WTC11 (cell line): ENCODE measurements at places on chromosomes 6 and 20. TPM values are rescaled to one million over a fixed set of nuclear protein-coding genes. Genes with fewer than 3 reads are reported as not detected.

Gene KCNB1
- 1.1 to 1.5 TPM (median 1.1 TPM) in 3 replicates for total RNA-seq

Gene MUCL3
- 0.15 to 0.21 TPM (median 0.18 TPM) in 3 replicates for total RNA-seq

Gene SLC22A2
- 0.44 to 0.96 TPM (median 0.78 TPM) in 3 replicates for total RNA-seq

DNA sequence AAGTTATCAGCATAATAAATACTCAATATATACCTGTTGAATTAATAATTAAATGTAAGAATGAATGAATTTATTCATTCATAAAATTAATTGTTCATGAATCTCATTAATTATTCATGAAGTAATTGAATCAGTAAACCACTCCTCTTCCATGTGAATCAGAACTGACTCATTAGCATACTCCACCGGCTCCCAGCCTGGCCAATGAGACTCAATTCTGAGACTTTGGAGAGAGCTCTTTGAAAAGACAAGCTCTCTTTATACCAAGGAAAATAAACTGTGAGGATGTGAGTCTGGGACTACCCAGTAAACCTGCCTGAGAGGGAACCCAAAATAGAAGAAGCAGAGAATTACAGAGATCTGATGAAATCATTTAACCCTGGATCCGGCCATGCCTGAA, 8.4 kb upstream of the SLC2A10 start:
- DNase-seq, result no peak

DNA sequence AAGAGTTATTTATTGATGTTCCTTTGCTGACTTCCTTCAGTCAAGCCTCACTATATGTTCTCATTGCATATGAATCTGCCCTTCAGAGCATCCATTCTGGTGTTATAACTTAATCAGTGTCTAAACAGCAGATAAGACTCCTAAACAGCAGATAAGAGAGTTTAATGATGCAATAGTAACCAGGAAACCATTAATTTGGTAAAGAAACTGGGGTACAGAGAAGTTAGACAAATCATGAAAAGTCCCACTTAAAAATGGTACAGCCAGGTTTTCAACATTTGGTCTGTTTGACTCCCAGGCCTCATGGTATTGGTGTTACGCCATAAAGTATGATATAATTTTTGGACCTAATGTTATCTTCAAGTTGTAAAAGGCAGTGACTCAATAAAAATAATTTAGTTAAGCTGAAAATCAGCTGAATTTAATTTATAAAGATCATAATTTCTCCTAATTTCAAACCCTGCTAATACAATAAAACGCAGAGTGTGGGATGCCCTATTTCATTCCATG, 127.4 kb upstream of the DST start:
- DNase-seq, result no peak

DNA sequence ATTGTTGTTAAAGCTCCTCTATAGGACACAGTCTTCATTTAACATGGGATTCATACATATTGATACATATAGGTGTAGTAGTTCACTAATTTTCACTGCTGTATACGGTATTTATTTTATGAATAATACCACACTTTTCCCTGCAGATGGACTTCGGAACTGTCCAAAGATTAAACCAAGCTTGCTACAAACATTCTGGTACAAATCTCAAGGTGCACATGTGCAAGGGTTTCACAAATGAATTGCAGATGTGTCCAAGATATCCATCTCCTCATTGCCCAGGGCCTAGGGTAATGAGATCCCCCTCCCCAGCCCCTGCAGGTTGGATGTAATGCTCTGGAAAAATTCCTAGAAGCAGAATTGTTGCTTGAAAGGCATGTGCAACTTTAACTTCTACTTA, 31.4 kb downstream of the DTNBP1 start:
- DNase-seq, result no peak

- no peak for DNase-seq
These were observed 245.9 kb upstream of the FOXQ1 start for GRCh38 chr6:1065986-1066385.

DNA sequence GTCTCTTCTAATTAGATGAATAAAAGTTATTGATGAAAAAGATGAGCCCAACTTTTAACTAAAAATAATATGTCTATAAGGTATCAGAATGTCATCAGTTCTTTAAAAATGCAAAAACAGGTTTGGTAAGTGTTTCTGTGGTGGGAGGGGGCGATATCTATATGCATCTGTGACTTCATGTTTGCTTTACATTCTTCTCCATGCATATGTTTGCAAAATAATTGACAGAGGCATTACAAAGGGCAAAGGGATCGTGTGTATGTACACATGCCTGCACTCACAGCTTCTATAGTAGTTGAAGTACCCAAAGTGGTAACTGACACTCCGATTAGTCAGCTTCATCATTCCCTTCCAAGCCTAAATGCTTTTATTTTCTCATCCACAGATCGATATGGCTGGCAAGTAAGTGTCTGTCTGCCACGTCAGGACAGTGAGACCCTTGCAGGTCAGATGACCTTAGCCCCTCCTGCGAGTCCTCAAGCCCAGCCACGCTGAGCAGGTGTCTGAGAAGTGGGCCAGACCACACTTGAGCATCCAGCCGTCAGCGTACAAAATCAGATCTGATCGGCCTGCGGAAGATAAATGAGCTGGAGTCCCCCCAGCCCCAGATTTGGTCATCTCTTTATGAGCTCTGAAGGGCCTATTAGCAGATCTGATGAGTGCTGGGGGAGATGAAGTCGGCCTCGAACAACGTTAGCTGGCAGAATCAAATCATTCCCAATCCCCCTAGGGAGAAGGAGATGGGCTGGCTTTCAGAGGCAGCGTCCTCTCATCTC, 369.1 kb downstream of the MAFB start:
- DNase-seq, result no peak

DNA sequence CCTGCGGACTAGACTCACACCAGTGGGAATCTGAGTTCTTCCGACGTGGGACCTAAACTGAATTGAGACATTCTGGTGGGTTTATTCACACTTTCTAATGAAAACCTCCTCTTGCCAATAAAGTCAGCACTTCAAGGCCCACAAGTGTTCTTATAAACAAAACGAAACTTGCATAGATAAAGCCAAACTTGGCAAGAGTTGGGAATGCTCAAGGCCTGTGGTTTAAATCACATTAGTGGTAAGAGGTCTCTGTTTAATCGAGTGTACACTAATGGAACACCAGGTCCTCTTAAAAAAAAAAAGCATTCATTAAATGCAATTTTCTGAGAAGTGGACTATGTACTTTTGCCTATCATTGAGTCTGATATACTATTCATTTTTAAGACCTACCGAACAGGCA, 143.3 kb downstream of the SMOC2 start:
- no peak for DNase-seq

- DNase-seq, result no peak
These were observed 116.0 kb upstream of the JARID2 start for GRCh38 chr6:15129887-15130286.

DNA sequence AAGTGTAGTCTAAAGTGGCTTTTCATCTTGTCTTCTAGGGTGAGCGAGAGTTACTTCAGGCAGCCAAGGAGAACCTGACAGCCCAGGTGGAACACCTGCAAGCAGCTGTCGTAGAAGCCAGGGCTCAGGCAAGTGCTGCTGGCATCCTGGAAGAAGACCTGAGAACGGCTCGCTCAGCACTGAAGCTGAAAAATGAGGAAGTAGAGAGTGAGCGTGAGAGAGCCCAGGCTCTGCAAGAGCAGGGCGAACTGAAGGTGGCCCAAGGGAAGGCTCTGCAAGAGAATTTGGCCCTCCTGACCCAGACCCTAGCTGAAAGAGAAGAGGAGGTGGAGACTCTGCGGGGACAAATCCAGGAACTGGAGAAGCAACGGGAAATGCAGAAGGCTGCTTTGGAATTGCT, 27.1 kb downstream of the C20orf173 start:
- no peak for DNase-seq

DNA sequence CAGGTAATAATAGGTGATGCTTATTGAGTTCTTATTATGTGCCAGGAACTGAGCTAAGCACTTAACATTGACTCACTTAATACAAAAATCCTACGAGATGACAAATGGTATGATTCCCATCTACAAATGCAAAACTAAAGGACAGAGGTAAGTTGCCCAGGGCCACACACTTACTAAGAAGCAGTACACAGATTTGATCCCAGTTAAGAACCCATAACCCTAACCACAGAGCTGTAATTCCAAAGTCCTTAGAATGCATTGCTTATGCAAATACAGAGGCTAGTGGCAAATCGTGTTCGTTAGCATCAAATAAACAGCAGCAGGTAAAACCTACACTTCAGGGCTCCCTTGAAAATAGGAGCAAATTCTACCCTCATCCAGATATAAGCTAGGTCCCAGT, 104.0 kb downstream of the SASH1 start:
- DNase-seq, result no peak

DNA sequence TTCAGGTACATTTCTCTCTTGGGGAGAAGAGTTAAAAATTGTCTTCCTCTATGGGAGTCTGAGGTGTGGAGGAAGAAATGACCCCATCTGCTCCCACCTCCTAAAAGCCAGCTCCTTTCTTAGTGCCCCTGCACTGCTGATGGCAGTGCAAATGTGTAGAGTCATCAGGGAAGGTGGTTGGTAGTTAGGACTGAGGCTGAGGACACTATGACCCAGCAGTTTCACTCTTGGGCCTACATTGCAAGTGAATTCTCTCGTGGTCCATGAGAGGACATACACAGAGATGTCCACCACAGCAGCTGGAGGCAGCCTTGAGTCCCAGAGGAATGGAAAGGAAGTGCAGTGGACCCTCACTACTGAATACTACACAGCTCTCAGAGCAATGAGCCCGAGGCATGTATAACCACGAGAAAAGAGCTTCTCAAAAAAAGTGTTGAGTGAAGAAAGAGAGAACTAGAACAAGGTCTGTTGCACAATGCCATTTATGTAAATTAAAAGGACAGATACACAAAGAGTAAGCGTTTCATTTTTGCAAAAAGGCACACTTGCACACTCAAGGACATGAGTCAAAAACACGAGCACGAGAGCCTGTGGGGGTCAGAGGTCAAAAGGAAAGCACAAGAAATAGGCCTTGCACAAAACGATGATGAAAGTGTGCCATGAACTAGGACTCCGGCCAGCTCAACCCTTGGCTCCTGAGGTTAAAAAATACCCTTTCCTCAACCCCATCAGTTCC, 308.2 kb upstream of the PRND start:
- no peak for DNase-seq

GRCh38 chr6:33633462-33634158, 12.5 kb downstream of the ITPR3 start:
- peak; percentile 58 for DNase-seq
